Activated T-helper 2 cell treated with anti-CD3 and anti-CD28 coated beads, Interferon-gamma antibody, Interleukin-2, Interleukin-4, amounts not matched to agents 10 μg/mL and 5 μg/mL and 100 μg/mL, durations not matched to agents 14 hours and 24 hours and 36 hours (primary cell): ENCODE measurements at places on chromosomes 11 and 22. TPM values are rescaled to one million over a fixed set of nuclear protein-coding genes. Genes with fewer than 3 reads are reported as not detected.

- no peak for DNase-seq
These were observed 1013.0 kb downstream of the OPCML start for GRCh38 chr11:132519241-132519815.

GRCh38 chr22:25797498-25798290 is 55.7 kb downstream of the MYO18B start:
- no peak for DNase-seq

DNA sequence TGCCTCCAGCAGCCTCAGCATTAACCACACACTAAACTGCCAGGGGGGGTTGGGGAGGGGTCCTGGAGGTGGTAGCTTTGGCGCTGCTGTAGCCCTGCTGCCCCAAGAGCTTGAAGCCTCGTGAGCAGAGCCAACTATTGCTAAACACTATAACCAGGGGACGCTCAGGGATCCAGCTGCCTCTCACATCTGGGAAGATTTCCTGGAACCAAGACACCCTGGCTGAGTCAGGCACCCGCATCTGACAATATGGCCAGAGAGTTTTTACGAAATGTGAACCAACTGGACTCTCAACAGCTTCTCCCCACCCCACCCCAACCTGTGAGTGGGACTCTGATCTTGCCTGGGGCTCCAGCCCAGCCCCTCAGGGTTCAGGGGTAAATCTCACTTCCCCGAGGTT is 14.3 kb downstream of the C1QTNF6 start:
- DNase-seq, result no peak

GRCh38 chr11:48095779-48096470 is 115.6 kb downstream of the PTPRJ start:
- no peak for DNase-seq

Gene MMP12
- not detected in 2 replicates for total RNA-seq
